Lower lobe of right lung (tissue), 2 donors: ENCODE measurements at places on chromosomes 16 and 17.
A peak's percentile ranks its signal among the peaks of the same experiment; 100 is the strongest.

GRCh38 chr17:82831041-82831817 is 8.6 kb downstream of the ZNF750 start:
- DNase-seq: peak; percentile 39

GRCh38 chr16:13041646-13042290 is 140.4 kb downstream of the SHISA9 start:
- no peak for DNase-seq

DNA sequence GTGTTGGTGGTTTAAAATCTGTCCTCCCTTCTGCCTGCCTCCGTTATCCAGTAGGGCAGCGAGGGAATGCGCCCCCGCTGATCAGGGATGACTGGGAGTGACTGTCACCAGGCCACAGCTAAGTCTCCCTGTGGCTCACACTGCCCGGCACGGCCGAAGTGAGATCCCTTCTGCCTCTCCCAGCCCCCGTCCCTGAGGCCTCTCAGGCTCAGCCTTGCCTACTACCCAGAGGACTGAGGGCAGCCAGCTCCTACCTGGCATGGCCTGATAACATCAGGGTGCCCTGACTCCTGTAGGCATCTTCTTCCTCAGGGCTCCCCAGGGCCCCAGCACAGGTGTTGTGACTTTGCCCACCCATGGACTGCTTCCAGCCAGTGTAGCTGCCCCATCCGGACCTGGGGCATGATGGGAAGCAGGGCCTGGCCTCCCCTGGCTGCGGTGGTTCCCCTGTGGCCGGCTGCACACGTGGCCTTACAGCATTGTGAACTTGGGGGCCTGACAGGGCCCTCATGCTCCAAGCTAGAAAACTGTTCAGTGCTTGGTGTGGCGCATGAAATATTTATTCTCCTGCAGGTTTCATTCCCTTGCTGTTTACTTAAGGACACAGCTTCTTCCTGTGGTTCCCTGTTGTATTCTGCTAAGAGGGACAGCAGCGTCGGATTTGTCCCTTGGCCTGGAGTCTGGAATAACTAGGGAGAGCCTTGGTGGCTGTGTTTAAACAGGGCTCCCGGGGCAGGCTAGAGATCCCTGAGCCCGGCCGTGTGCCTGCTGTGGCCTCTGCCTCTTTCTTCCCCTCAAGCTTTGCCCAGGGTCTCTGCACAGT is 30.0 kb downstream of the GINS2 start:
- DNase-seq: peak; percentile 24

- DNase-seq: peak; percentile 55
These were observed at the start of gene KIF19 for GRCh38 chr17:74325743-74326379. Gene KIF19, plus strand, starts transcription at chr17:74326226. Its CDS starts 124 bp downstream, at chr17:74326350.

GRCh38 chr16:72743011-72743761 is 304.7 kb downstream of the ZFHX3 start:
- DNase-seq: no peak

GRCh38 chr16:64089697-64090096 is 1032.2 kb downstream of the CDH11 start:
- no peak for DNase-seq

- DNase-seq: peak; percentile 70
These were observed 15.7 kb downstream of the ETV4 start for GRCh38 chr17:43530288-43531081.

GRCh38 chr17:38815576-38816193 is 9.4 kb downstream of the CWC25 start:
- DNase-seq: no peak

- DNase-seq: no peak
These were observed 28.6 kb upstream of the NKD1 start for GRCh38 chr16:50519602-50520001.

- DNase-seq: no peak
These were observed 10.2 kb downstream of the COTL1 start for GRCh38 chr16:84607694-84608093.

GRCh38 chr17:57465610-57466009 is 209.3 kb downstream of the MSI2 start:
- no peak for DNase-seq

DNA sequence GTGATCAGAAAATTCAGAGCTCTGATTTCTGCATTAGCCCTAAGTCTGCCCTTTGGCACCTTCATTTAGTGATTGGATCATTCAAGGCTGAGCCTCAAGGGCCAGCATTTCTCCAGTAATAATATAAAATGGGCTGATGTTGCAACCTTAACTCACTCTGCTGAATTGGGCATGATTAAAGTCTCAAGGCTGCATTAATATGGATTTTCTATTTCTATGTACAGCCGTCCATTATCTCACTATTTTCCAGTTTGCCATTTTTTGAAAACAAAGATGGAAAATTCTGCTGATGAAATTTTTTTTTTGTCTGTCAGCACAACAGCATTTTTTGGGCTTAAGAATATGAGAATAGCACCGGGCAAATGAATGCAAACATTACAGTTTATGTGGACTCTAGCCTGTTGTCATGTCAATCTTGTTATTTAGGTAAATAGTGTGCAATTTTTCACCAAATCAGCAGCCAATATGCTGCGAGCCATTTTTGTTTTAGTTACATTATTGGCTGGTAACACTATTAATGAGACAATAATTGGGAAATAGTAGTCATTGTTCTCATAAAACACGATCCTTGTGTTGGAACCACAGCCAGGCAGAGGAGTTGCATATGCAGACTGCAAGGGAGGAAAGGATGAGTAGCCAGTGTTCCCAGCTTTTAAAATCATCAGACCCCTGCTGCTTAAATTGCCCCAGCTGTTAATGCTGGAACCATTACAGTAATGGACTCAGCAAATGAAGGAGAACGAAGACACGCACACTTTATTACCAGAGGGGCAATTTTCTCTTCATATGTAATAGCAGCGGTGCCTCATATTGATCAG is 10.5 kb downstream of the FTO start:
- DNase-seq: no peak

DNA sequence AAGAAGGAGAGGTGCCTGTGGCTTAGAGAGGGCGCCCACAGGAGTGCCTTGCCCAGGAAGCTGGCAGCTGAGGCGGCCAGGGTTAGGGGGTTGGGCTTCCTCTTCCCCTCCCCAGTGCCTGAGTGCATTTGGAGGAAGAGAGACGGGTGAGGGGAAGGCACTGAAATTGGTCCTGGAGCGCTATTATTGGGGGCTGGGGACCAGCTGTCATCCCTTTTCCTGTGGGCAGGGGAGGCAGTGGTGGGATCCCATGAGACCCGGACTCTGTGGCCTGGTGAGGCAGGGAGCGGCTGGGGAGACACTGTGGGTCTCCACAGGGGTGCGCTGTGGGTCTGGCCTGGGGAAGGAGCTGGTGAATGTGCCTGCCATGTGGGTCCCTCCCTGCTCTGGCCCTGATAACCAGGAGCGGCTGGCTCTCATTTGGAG is 259.7 kb downstream of the SEC14L1 start:
- peak; percentile 63 for DNase-seq

DNA sequence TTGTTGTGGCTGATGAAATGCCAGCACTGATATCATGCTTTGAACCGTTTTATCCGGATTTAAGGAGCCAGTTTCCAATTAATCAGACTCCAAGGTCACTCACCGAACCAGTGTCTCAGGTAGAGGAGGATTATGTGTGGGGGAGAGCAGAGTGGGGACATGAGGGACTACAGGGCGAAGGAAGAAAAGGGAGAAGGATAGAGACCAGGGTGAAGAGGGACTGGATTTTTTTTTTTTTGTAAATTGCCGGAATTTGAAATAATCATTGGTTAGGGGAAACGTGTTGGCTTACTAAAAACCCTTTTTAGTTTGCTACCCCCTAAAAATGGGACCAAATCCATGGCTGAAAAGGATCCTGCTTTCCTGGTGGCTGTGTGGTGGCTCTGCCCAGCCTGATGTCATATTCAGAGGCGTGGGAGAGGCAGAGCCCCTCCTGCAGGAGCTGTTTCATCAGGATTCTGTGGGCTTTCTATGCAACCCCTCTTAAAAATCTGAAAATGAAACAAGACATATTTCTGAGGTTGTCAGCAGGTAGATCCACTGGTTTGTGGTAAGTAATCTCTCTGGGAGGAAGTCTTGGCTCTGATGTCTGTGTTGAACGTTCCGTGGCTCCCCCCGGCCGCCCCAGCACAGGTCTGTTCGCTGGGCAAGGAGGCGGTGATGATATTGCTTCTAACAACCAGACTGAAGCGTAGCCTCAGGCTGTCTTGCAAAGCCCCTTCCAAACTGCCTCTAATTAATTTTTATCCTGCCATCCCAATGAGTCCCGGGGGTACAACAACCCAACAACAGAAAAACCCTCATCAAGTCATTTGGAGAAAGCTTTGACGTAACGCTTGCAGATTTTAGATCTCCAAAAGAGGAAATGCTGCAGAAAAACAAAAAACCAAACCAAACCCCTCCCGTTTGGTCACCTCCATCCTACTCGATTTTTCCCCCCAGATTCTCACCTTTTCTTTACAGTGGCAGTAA is 143.0 kb upstream of the ZFHX3 start:
- no peak for DNase-seq

- DNase-seq: no peak
These were observed 17.2 kb downstream of the NUBP1 start for GRCh38 chr16:10760858-10761257.

- DNase-seq: no peak
These were observed 32.1 kb downstream of the MAP1LC3B start for GRCh38 chr16:87424266-87424665.

DNA sequence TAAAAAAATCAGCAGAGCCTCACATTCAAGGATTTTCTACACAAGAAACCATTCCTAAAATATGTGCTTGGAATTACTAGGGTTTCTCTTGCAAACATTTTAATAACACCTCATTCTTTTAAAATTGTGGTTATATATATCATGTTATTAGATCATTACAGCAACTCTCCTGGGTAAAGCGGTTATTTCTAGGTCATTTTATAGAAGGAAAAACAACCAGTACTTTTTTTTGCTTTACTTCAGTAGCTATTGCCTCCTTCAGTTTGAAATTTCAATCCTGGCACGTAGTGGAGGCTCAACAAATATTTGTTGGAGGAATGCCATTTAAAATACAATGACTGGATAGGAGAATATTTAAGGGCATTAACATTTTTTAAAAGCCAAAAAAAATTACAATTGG is 220.6 kb downstream of the CDRT15L2 start:
- DNase-seq: no peak

- no peak for DNase-seq
These were observed 9.7 kb upstream of the ANKS4B start for GRCh38 chr16:21223787-21224186.

GRCh38 chr16:64751906-64752305 is 370.0 kb downstream of the CDH11 start:
- no peak for DNase-seq

GRCh38 chr16:63945806-63946205 is 1176.1 kb downstream of the CDH11 start:
- no peak for DNase-seq

GRCh38 chr17:2814481-2815341 is 18.5 kb downstream of the RAP1GAP2 start:
- peak; percentile 72 for DNase-seq

DNA sequence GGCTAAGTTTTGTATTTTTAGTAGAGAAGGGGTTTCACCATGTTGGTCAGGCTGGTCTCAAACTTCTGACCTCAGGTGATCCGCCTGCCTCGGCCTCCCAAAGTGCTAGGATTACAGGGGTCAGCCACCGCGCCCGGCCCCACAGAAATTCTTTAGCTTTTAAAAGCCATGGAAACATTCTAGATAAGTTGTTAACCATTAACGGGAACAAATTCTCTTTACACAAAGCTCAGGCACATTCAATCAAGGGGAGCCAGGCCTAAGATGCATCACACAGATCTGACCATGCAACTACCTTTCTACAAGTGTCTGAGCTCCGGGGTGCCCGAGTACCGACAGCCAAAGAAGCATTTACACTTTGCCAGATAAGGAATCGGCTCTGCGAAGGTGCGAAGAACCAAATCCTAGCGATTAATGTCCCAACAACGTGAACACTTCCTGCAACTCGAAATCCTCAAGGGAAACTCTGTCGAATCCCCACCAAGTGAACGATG is 1.0 kb downstream of the EMC8 start:
- no peak for DNase-seq

DNA sequence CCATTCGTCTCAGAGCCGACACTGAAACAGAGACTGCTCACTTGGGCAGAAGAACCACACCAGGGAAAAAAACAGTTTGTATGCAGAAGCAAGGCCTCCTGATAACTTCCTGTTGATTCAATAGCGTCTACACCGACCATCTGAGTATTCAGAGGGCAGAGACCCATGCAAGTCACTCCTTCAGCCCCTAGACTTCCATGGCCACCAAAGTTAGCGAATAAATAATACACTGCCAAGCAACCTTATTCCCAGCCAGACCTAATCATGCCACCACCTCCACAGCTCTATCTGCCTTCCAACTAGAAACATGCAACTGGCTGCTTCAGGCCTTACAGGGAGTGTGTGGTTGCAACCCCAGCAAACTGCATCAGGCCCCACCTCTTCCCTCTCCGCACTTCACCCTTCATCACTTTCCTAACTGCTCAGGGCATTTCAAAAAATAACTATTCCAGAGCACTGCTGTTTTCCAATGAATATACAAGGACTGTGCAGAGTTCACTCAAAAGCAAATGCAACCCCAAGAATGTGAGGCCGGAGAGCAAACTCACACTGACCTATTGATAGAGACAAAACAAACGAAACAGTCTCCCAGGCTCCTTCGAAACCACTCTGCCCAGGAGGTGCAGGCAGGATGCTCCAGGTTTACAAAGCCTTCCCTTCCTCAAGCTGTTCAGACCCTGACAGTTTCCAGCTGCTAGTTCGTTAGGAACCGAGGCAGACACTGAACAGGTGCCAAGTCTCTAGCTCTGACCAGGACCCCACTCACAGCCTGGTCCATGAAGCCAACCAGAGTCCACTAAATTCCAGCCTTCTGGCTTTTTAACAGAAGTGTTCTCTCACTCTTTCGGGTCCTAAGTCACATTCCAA is 3.6 kb downstream of the USP7 start:
- no peak for DNase-seq

DNA sequence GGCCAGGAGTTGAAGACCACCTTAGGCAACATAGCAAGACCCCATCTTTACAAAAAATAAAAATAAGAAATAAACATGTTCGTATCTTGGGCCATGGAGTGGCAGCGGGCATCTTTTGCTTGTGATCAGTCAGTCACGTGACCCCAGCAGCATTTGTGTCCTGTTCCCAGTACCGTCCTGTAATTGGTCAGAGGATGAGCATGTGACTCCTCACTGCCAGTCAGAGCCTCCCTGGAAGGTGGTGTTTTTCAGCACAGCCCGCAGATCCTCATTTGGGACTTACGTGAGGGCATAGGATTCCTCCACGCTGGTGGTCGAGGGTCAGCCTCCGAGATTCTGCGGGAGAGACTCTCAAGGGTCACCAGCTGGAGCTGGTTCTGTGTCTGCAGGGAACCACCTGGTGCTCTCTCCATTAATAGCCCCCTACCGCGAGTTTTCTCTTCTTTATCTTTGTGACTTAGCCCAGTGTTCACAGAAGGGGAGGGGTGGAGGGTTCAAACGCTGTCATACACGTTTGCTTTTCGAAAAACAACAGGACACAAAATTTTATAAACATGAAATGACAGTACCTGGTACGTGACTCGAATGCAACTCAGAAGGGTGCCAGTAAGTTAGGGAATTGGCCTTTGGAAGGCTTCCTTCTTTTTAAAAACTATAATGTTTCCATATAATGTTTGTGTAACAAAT is 17.2 kb downstream of the MRC2 start:
- DNase-seq: no peak

GRCh38 chr17:69218986-69219385 is 9.6 kb downstream of the ABCA10 start:
- no peak for DNase-seq

GRCh38 chr17:75146592-75146991 is 7.7 kb downstream of the JPT1 start:
- no peak for DNase-seq
